ENCODE measurements at places on chromosomes 2 and 18. TPM values are rescaled to one million over a fixed set of nuclear protein-coding genes. Genes with fewer than 3 reads are reported as not detected.

ZBTB7C gene
- not detected for total RNA-seq

ANKRD30BL gene
- not detected for total RNA-seq

TUBA3E gene
- not detected for total RNA-seq

OSBPL1A gene
- total RNA-seq = 17.8 TPM

KCNIP3 gene
- total RNA-seq = 11.9 TPM

GAREM2 gene
- 1.8 TPM for total RNA-seq

RAB27B gene
- total RNA-seq = 0.54 TPM

WNT6 gene
- total RNA-seq = not detected

DNA sequence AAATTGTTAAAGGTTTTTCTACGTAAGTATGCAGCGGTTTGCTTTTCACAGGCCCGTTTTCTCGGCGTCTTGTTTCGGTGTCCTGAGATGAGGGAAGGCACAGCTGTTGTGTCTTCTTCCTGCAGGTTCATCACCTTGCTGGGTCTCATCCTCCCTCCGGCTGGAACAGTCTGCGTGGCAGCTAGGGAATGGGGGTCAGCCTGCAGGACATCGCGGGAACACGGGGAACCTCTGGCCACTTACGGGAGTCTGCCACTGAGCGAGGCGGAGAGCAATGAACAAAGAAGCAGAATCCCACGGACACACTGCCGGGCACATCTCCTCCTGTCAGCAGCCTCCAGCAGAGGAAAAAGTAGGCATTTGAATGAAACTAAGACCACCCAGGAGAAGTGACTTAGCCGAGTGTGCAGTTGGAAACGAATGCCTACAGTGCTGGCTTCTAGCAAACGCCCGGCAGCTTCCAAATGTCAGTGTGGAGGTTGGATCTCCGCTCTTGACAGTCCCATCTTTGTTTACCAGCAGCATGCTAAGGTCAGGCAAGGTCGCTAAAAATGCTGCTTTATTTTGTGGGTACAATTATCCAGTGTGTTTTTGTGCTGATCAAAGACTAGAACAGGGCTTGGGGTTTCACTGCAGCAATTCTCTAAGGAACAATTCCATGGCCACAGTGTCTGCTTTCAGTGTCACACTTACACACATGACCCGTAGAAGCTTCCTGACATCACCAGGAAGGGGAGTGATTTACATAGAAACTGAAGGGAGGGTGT lies 109.8 kb upstream of the SEC11C start:
- DNase-seq = no peak

GRCh38 chr2:66733364-66733999 lies 298.6 kb downstream of the MEIS1 start:
- DNase-seq = no peak

- no peak for DNase-seq
These were observed 145.3 kb upstream of the DAPL1 start for GRCh38 chr2:158649846-158650245.

DNA sequence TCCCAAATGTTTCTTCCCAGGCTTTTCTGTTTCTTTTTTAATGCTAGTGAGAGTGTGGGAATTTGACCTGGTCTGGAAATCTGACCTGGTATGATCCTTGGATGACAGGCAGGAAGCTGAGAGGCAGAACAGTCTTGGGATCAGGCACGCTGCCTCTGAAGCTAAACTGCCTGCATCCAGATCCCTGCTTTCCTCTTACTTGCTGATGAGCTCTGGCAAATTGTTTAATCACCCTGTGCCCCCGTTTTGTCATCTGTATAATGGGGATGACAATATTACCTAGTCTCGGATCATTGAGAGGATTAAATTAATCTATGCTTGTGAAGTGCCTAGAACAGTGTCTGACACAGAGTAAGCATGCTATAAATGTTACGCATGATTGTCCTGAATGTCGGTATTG lies 3.3 kb downstream of the KLHL23 start:
- DNase-seq = no peak

GRCh38 chr2:74538881-74539339 lies 9.2 kb downstream of the HTRA2 start:
- DNase-seq = no peak

GRCh38 chr2:241443486-241444223 lies 64.7 kb downstream of the STK25 start:
- peak; percentile 26 for DNase-seq

- DNase-seq = peak; percentile 17
These were observed 95.6 kb upstream of the PDE1A start for GRCh38 chr2:182522405-182522896.

- peak; percentile 77 for DNase-seq
These were observed at the start of gene KCNK3 for GRCh38 chr2:26692279-26692896. Gene KCNK3 (plus strand): TSS chr2:26692722. CDS start chr2:26692876, 154 bp downstream.

GRCh38 chr2:120591572-120591971 lies 144.1 kb upstream of the GLI2 start:
- no peak for DNase-seq

GRCh38 chr18:12310762-12311161 lies 2.7 kb downstream of the TUBB6 start:
- peak; percentile 55 for DNase-seq

DNA sequence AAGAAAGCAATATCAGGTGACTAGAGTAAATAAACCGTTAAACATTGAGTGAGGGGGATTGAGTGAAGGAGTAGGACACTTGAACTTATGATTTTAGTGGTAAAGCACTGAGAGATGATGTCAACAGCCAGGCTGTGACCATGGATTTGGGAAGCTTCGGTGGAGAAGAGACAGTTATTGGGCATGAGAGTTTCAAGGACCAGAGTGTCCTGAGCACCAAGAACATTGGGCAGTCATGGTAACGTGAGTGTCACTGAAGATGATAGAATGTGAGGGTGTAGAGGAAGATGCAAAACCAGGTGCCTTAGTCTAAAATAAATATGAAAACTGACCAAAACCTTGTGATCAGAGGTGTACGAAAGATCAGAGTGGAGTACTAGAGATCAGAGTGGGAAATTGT lies 248.1 kb downstream of the ASXL3 start:
- no peak for DNase-seq
